ENCODE measurements at places on chromosomes 5 and 9. TPM values are rescaled to one million over a fixed set of nuclear protein-coding genes. Genes with fewer than 3 reads are reported as not detected.

GRCh38 chr5:31770998-31771397, 132.1 kb downstream of the PDZD2 start:
- no peak overlapping the region for H3K27ac ChIP-seq
- no peak for DNase-seq
- no peaks in the 10 kb centered on the region for H3K36me3 ChIP-seq
- no peaks in the 10 kb centered on the region for H3K27me3 ChIP-seq

- DNase-seq = no peak
- H3K27me3 ChIP-seq = no peaks in the 10 kb centered on the region
- no peaks in the 10 kb centered on the region for H3K4me1 ChIP-seq
Measured at GRCh38 chr5:133222979-133223378, 171.2 kb downstream of the HSPA4 start.

Gene ACTBL2
- not detected for total RNA-seq

DNA sequence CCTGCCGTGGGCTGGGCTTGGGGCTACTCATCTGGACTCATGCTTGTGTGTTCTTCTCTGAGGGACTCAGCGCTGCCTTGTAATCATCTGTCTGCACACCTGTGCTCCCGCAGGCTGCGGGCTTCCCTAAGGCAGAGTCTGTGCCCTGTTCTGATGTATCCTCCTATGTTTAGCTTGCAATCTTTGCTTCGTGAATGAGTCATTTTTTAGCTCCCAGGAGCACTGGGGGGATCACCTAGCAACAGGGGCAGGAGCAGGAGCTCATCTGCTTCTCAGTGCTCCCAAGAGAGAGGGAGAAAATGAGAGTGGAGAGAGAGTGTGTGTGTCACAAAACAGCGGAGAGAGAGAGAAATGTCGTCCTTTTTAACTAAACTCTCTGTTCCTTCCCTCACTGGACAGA, 202.4 kb upstream of the ZNF618 start:
- no peaks in the 10 kb centered on the region for H3K27me3 ChIP-seq
- H3K4me1 ChIP-seq = no peaks in the 10 kb centered on the region
- no peak overlapping the region for H3K4me3 ChIP-seq
- no peaks in the 10 kb centered on the region for H3K36me3 ChIP-seq

Gene GNA14
- 11.1 TPM for total RNA-seq

Gene BHMT
- not detected for total RNA-seq

DNA sequence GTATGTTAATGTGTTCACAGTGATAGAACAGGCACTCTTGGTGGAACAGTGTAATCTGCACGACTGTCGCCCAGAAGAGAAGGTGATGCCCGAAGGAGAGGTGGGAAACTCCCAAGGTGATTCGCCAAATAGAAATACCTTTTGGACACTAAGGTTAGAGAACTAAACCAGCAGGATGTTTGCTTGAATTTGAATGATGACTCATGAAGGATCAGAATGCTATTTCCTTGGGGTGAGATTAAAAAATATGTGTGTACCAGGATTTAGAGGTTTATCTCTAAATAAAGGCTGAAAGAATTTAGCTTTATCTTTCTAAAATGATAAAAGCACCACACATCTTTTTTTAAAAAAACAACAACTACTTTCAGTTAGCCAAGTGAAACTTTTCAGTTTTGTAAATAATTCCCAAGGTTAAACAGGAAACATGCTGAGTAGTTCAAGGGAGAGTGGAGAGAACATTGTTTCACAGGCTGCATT, 297.4 kb upstream of the TAS2R1 start:
- H3K27ac ChIP-seq = no peak overlapping the region
- DNase-seq = no peak
- H3K4me1 ChIP-seq = no peaks in the 10 kb centered on the region
- H3K36me3 ChIP-seq = no peaks in the 10 kb centered on the region
- H3K4me3 ChIP-seq = no peak overlapping the region

DNA sequence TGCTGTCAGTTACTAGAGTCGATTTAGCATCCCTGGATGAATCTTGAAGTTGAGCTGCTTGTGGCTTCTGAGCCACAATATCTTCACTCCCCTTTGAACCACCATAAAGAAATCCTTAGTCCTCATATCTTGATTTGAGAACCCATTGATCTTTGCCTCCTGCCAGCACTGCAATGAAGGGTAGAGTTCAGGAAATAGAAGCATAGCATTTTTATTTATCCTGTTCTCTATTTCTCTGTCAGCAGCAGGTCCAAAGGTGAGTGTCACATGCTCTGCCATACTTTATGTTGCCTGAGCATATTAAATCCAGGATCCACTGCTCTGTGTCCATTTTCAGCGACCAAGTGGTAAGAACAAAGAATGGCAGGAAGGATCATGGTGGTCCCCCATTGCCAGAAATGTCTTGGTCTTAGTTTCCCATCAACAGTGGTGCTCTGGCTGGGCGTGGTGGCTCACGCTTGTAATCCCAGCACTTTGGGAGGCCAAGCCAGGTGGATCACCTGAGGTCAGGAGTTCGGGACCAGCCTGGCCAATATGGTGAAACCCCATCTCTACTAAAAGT, 80.2 kb upstream of the PANK3 start:
- no peaks in the 10 kb centered on the region for H3K27me3 ChIP-seq
- H3K27ac ChIP-seq = no peak overlapping the region
- H3K4me1 ChIP-seq = no peaks in the 10 kb centered on the region
- no peak for DNase-seq
- H3K4me3 ChIP-seq = no peak overlapping the region

Gene NME5
- not detected for total RNA-seq

DNA sequence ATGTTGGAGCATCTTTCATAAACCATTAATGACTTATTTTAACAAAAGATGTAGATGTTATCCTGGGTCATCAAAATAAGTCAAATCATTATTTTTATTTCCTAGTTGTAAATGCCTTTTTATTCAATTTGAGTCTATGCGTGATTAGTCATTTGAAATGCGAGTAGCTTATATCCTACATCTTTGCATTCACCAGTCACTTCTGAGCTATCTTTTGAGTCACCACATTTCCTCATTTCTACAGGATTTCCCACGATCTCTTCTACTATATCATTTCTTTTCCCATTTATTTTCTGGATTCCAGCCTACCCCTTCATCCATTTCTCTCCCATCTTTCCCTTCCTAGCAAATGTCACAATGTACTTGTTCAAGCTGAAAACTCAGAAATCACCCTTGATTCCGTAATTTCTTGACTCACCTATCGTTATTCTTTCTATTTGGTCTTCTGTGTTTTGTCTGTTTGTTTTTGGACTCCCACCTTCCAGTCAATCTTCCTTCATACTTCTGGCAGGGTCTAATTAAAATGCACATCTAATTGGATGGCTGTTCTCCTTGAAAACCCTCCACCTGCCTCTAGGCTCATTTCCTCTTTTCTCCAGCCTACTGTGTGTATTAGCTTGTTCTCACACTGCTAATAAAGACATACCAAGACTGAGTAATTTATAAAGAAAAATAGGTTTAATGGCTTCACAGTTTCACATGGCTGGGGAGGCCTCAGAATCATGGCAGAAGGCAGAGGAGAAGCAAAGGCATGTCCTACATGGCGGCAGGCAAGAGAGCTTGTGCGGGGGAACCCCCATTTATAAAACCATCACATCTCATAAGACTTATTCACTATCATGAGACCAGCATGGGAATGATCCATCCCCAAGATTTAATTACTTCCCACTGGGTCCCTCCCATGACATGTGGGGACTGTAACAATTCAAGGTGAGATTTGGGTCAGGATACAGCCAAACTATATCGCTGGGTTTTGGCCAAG, 112.4 kb downstream of the MEF2C start:
- DNase-seq = no peak
- no peaks in the 10 kb centered on the region for H3K4me1 ChIP-seq
- no peak overlapping the region for H3K4me3 ChIP-seq
- H3K27me3 ChIP-seq = no peaks in the 10 kb centered on the region
- no peak overlapping the region for H3K27ac ChIP-seq

DNA sequence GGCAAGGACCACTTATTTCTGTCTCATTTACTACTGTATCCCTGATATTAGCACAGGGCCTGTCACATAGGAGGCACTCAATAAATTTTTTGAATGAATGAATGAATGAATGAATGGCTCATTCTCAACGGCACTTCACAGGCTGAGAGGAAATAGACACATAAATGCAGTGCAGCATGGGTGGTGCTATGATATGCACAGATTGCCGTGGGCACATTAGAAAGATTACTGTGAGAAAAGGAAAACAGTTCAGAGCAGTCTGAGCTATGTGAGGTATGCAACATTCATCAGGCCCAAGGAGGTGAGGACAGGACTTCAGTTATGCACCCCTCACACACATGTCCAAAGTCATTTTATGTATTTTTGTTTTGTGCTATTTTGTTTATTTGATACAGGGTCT, 6.4 kb upstream of the NOL6 start:
- DNase-seq = no peak
- H3K27me3 ChIP-seq = no peaks in the 10 kb centered on the region
- no peak overlapping the region for H3K4me3 ChIP-seq

DNA sequence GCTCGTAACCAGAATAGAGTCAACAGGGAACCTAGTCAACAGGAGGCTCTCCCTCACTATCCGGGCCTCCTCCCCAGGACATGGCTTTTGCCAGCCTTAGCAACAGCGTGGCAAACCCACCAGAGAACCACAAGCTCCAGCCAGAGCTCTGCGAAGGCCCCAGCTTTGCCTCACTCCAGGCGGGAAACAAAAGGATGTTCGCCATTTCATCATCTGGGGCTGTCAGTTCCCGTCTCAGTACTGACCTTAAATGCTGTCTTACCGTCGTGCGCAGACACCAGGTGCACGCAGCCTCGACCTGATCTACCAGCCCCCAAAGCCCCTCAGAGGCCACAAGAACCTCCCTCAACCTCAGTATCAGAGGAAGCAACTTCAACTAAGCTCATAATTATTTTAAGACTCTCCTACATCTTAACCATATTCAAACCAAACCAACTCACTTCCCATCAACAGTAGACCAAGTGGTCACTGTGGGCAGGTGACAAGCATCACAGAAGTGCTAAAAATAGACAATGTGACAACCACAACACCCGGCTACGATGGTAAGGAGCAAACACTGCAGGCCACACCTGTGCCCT, 71.4 kb downstream of the SEMA4D start:
- peak; percentile 55 for DNase-seq
- no peak overlapping the region for H3K4me3 ChIP-seq
- H3K27me3 ChIP-seq = no peaks in the 10 kb centered on the region
- H3K27ac ChIP-seq = peak overlapping the region; percentile 60

Measured in spleen (tissue), 13 donors.